ENCODE measurements at places on chromosomes 3 and 15.
A peak's percentile ranks its signal among the peaks of the same experiment; 100 is the strongest.

DNA sequence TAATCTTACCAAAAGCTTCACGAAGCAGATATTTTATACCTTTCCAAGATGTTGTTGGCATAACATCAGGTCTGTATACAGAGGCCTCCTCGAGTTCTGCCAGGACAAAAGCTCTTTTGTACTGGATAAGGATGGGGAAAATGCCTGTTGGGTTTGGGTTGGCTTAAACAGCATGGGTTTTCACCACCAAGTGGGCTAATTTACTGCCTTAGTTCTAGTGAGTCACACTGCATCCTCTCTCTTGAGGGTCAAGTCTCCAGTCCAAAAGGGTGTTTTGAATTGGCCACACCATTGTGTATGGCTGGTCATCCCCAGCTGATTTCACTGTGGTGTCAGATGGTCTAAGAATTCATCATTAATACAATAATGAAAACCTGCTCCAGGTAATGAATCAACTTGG, 26.1 kb upstream of the BHLHE40 start:
- DNase-seq = no peak

- DNase-seq = no peak
These were observed 69.4 kb downstream of the B3GALNT1 start for GRCh38 chr3:161035711-161036110.

DNA sequence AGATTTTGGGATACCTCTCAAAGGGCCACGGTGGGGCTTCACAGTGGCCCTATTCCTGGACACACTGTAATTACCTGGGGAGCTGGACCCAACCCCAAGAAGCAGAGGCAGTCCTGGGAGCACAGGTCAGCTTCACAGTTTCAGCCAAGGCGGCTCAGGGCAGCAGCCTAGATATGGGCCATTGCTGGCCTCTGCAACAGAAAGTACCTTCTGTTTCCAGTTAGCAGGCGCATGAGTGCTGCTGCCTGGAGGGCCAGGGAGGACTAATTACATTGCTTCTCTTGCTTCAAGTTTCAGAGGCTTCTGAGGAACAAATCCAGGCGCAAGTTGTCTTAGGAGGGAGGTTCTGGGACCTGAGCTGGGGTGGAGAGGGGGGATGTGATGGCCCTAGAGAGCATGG, 13.5 kb upstream of the DUSP7 start:
- no peak for DNase-seq

DNA sequence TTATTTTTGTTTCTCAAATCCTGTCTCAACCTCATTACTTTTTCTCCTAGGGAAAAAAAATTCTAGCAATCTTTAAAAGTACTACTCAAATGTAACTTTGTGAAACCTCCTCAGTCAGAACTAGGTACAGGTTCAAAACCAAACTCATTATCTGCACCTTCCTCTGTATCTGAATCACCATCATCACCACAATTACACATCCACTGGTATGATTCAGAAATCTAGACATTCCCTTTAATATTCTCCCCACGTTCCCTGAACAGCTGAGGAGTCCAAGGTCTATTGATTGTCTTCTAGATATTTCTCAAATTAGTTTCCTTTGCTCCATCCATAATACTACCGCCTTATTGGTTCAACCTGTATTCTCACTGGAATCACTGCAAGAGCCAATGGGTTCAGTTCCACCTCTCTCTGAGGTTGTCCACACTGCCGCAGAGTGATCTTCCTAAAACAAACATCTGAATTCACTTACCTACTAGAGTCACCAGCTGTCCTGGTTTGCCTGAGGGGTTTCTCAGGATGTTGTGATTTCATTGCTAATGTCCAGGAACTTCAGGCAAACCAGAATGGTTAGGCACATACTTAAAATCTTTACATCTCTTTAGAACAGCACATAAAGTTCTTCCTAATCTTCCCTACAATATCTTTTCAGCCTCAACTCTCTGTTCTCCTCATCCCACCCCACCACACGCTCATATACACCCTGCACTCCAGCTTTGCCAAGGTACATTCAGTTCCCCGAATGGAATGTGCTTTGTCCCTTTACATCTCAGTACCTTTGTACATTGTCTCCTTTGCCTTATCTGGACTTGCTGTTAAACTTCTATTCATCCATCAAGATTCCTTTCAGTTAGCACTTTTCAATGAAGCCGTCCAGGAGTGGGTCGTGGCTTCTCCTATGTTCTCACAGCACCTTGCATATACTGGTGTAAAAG, 24.2 kb downstream of the ATP13A4 start:
- DNase-seq = no peak

DNA sequence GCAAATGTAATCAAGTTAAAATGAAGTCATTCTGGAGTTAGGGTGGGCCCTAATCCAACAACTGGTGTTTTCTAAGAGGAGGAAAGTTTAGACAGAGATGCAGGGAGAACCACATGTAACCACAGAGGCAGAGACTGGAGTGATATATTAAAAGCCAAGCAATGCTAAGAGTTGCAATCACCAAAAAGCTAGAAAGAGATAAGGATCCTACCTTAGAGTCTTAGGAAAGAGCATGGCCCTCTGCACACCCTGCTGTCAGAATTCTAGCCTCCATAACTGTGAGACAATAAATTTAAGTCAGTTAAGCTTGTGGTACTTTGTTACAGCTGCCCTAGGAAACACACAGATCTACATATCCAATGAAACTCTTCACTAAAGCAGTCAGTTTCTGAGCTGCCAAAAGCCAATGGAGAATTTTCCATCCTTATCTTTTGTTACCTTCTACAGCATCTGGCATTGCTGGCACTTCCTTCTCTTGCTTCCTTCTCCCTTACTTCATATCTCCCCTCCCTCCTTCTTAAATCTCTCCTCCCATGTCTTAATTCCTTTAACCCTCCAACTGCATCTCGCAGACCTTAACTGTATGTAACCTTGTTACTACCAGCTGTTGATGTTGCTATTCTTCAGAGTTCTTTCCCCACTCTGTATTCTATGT, 11.2 kb downstream of the DCBLD2 start:
- DNase-seq = no peak

DNA sequence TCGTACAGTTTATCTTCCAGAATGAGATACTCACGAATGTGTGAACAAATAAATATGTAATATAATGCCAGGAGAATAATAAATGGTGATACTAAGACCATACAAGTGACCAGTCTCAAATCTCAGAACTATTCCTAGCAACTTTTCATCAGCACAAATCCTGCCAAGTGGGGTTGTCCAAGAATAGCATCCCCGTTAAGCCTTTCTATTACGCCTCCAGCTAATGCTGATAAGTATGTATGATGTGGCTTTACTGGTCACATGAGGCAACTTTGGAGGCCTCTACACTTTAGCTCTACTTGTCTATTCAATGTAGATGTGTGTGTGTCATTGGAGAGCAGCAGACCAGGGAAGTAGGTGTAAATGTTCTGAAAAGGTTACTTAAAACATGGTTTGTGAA, 129.5 kb downstream of the KCNMB2 start:
- DNase-seq = no peak

- DNase-seq = no peak
These were observed 204.8 kb downstream of the MAGI1 start for GRCh38 chr3:65833761-65834505.

GRCh38 chr15:98785807-98786621, 137.7 kb downstream of the IGF1R start:
- DNase-seq = no peak

GRCh38 chr3:53671192-53671960, 174.8 kb downstream of the CHDH start:
- DNase-seq = no peak

GRCh38 chr3:73028803-73029202, 32.2 kb downstream of the PPP4R2 start:
- DNase-seq = no peak

- DNase-seq = no peak
These were observed 977.0 kb upstream of the NR2F2 start for GRCh38 chr15:95353512-95353911.

DNA sequence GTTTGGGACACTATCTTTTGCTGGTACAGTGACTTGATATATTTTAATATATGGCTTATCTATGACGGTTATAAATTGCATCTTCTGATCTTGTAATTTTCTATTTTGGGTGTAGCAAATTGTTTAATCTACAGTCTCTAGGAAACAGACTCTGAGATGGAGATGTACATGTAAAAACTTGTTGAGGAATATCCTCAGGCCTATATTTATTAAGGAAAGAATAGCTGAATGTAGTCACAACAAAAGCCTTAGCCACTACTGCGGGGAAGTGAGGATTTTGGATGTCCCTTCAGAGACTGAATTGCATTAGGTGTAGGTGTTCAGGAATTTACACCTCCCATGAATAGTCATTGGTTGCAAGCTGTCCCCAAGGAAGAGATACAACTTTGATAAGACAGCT, 13.8 kb upstream of the OR5K3 start:
- no peak for DNase-seq

GRCh38 chr15:88243895-88244787, 12.4 kb downstream of the NTRK3 start:
- no peak for DNase-seq

DNA sequence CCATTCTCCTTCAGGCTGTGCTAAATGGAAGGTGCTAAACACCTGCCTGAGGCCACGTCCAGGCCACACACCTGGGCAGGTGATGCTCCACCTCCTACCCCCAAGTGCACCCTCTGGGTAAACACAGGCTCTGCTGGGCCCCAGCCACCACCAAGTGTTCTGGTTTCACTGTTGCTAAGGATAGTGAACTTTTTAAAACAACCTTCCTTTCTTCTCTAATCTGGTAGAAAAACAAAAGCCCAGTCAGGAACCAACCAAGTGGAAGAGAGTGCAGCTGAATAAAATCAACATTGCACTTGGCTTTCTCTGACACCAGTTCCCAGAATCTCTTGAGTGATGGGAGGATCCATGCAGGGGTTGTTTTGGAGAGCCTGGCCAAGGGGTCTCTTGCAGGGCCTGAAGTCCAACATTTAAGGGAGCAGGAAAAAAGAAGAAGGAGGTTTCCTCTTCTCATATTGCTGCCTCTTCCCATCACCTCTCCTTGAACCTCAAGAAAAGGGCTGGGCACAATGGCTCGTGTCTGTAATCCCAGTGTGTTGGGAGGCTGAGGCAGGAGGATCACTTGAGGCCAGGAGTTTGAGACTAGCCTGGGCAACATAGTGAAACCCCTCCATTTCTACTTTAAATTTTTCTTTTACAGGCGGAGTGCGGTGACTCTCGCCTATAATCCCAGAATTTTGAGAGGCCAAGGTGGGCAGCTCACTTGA, 26.2 kb upstream of the ATP13A3 start:
- no peak for DNase-seq

GRCh38 chr3:12175137-12175593, 16.5 kb upstream of the TIMP4 start:
- DNase-seq = no peak

DNA sequence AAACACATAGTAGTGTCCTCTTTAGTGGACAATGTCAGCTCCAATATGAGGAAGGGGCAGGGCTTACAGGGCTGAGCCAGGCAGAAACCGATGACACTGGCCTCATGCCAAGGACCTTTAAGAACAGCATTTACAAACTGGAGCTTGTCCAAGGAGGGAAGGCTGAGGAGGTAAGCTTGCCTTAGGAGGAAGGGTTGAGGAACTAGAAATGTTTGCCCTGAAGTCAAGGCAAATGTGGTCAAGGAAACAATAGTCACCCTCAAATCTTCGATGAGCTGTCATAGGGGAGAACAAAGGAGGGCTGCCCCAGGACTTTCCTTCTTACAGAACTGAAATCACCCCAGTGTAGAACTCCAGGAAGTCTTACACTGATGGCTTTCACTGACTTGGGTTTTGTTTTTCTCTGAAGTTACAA, 136.4 kb downstream of the LIPC start:
- no peak for DNase-seq

GRCh38 chr3:24683633-24684384, 189.2 kb upstream of the THRB start:
- DNase-seq = no peak

- peak; percentile 59 for DNase-seq
These were observed at the start of gene MNS1 for GRCh38 chr15:56464893-56465520. Gene MNS1 (minus strand): TSS chr15:56465137. CDS start chr15:56464972, 165 bp downstream.

DNA sequence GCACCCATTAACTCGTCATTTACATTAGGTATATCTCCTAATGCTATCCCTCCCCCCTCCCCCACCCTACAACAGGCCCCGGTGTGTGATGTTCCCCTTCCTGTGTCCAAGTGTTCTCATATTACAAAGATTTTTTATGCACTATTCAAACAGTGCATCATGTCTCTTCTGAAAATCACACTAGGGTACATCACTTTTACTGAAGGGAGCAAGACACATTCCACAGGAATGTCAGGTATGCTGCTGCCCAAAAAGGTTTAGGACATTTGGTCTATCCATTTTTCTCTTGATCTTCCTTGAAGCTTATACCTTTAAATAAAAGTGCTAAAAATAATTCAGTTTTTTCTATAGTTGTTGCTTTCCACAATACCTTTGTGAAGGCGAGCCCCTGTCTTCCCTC, 9.2 kb upstream of the EPHA3 start:
- DNase-seq = no peak

DNA sequence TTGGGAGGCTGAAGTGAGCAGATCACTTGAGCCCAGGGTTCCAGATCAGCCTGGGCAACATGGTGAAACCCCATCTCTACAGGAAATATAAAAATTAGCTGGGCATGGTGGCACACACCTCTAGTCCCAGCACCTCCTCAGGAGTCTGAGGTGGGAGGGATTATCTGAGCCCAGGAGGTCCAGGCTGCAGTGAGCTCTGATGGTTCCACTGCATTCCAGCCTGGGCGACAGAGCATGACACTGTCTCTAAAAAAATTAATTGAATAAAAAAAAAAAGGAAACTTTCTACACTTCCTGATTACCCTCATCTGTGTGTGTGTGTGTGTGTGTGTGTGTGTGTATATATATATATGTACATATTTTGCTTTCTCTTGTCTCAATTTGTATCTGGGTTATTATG, 31.4 kb downstream of the DIPK2A start:
- DNase-seq = no peak

- no peak for DNase-seq
These were observed 178.6 kb upstream of the CCDC54 start for GRCh38 chr3:107198581-107199181.

DNA sequence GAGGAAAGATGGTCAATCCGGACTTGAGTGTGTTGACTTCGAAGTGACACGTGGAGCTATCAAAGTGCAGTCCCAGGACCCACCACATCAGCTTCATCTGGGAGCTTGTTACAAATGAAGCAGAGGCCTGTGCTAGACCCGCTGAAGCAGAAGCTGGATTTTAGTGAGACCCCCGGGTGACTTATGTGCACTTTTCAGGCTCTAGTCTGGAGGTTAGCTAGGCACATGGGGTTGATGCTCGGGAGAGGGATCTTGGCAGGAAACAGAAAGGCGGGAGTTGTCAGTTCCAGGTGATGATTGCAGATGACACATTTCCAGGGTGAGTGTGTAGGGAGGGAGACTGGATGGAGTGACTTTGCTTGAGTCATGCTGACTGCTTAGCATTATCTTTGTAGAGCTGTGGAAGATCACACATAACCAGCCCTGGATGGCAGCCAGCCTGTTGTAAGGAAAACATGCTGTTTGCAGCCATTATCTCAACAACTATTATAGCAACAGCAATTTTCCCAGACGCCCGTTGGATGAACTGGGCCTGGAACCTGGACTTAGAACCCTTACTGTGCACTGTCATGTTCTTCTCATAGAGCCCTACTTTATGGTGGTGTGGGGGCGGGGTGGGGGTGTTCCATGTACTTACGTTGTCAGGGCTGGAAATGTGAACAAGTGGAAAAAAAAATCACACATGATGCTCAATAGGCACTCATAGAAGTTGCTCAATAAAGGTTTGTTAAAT, 122.4 kb downstream of the THSD4 start:
- DNase-seq = peak; percentile 5
